Activated T-helper 17 cell treated with anti-CD3 and anti-CD28 coated beads, Interleukin-2, amount 50 U/mL, for 72 hours (primary cell): ENCODE measurements at places on chromosomes 13 and 19. TPM values are rescaled to one million over a fixed set of nuclear protein-coding genes. Genes with fewer than 3 reads are reported as not detected.
A peak's percentile ranks its signal among the peaks of the same experiment; 100 is the strongest.

DNA sequence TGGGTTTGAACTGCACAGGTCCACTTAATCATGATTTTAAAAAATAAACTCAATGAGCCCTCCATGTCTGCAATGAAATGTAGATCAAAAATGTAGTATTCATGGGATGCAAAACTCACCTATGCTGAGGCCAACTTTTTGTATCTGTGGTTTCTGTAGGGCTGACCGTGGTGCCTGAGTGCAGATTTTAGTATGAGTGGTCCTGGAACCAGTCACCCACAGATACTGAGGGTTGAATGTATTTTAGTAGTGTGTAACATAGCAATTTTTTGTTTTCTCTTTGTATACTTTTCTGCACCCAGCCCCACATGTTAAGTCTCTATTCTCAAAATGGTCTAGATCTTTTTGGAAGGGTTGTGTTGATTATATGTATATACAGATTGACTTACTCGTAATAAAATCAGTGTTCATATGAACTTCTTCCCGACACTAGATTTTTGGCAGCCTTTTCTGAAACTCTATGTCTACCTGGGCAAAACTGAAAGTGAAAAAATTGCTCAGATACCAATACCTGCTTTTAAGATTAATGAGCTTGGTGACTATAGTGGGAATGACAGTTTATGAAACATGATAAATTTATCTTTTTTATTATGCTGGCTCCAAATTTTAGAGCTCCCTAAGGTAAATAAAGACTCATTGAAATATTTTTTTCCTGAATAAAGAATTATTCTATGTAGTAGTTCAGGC is 51.6 kb downstream of the DNAJC15 start:
- peaks cover 19% of the 10 kb centered on the region for H3K4me1 ChIP-seq
- peak; percentile 90 for ATAC-seq
- H3K4me3 ChIP-seq = peak overlapping the region; percentile 44
- peak overlapping the region; percentile 57 for H3K27ac ChIP-seq
- H3K27me3 ChIP-seq = no peaks in the 10 kb centered on the region

DNA sequence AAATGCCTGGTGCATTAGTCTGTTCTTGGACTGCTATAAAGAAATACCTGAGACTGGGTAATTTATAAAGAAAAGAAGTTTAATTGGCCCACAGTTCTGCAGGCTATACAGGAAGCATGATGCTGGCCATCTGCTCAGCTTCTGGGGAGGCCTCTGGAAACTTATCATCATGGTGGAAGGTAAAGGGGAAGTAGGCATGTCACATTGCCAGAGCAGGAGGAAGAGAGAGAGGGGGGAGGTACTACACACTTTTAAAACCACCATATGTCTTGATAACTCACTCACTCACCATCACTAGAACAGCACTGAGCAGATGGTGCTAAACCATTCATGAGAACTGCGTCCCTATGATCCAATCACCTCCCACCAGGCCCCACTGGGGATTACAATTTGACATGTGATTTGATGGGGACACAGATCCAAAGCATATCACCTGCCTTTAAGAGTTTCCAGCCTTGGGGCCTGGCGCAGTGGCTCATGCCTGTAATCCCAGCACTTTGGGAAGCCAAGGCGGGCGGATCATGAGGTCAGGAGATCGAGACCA is 219.0 kb downstream of the KATNAL1 start:
- no peaks in the 10 kb centered on the region for H3K36me3 ChIP-seq
- H3K4me3 ChIP-seq = no peak overlapping the region
- H3K27me3 ChIP-seq = peaks cover 3% of the 10 kb centered on the region
- H3K27ac ChIP-seq = no peak overlapping the region
- ATAC-seq = no peak

DNA sequence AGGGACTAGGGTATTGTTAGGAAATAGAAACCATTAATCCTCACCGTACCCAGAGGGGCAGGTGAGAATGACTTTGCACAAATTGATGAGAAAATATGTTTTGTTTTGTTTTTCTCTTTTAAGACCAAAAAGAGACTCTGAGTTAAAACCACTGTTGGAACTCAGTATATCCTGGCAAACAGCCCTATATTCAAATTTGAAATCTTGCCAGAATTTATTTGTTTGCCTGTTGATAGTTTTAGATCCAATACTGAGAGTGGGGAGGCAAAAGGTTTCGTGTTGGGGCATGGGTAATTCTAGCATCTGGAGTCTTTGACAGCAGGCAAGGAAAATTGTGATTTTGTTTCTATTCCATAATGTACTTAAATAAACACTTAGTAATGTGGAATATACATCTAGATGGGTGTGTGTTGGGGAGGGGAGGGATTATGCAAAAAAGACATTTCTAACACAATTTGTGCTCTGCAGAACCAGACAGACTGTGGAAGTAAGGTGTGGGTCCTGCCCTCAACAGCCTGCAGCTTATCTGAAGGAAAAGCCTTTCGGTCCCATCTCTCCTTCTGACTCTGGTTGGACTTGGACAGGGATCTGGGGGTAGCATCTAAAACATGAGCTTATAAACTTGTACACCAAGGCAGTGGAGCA is 190.7 kb downstream of the OXGR1 start:
- H3K4me1 ChIP-seq = no peaks in the 10 kb centered on the region
- no peak overlapping the region for H3K27ac ChIP-seq
- H3K36me3 ChIP-seq = no peaks in the 10 kb centered on the region
- ATAC-seq = no peak
- no peak overlapping the region for H3K4me3 ChIP-seq

DNA sequence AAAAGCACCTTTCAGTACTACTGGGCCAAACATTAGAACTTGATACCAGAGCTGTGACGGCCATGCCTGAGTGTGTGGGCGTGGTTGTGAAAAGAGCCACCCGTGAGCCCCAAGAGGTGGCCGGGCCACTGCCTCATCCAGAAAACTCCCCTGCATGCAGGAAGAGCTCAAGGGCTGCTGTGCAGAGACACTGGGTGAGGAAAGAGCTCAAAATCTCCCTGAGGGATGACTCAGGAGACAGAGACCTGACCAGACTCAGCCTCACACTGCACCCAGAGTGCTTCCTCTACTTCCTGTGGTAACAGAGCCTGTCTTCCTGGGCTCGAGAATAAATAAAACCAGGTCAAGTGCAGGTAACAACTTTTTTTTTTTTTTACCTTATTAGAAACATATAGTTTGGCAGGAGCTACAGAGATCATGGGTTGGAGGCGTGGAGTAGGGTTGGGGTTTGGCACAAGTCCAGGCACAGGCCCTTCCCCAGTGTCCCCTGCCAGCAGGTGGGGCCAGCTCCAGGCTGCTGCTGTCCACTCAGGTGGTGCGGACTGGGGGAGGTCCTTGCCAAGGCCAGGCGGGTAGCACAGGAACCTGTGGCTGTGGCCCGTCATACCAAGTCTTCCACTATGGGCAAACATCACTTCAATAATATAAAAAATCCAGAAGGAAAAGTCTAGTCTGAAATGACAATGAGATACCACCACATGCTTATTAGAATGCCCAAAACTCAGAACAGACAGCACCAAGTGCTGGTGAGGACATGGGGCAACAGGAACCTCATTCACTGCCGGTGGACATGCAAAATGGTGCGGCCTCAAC is 25.5 kb downstream of the ELL start:
- ATAC-seq = peak; percentile 93
- H3K27ac ChIP-seq = peak overlapping the region; percentile 94
- H3K36me3 ChIP-seq = no peaks in the 10 kb centered on the region

DNA sequence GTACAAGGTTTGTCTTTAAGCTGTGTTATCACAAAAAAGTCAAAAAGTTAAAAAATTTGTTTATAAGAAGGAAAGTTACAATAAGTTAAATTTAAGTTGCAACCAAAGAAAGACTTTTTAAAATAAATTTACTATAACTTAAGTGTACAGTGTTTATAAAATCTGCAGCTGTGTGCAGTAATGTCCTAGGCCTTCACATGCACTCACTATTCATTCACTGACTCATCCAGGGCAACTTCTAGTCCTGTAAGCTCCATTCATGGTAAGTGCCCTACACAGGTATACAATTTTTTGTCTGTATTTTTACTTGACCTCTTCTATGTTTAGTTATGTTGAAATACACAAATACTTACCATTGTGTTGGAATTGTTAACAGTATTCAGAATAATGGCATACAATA is 667.9 kb upstream of the SLITRK5 start:
- H3K4me3 ChIP-seq = no peak overlapping the region
- H3K27ac ChIP-seq = no peak overlapping the region
- no peaks in the 10 kb centered on the region for H3K27me3 ChIP-seq
- ATAC-seq = no peak

The LPAR2 gene
- 85.6 TPM for total RNA-seq

The ATP7B gene
- 1.2 TPM for total RNA-seq
